ENCODE measurements at places on chromosomes 1 and 21. TPM values are rescaled to one million over a fixed set of nuclear protein-coding genes. Genes with fewer than 3 reads are reported as not detected.

DNA sequence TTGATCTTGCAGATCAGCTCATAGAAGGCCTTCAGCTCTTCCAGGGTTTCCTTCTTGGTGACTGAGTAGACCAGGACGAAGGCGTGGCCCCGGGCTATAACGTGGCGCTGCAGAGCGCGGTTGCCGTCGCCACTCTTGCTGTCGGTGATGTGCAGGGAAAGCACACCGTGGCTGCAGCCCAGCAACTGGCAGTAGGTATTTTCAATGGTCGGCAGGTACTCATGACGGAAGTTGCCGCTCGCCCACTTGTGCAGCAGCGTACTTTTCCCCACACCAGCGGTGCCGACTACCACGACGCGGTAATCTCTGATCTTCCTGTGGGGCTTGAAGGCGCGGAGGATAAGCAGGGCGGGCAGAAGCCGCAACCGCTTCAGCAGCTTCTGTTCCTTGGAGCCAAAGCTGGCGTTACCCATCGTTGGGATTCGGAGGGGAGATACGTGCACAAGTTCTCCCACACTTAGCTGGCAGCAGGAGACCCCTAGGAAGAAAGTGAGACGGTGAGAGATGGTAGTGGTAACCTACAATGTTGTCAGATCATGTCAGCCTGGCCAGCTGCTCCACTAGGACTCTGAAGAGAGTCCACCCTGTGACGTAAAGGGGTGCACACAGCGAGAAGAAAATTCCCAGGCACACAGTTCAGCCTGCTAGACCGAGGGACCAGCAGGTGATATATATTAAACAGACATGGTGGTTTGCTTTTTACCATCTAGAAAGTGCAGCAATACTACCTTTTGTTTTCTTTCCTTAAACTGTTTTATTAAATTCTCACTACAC lies 3.4 kb downstream of the DIRAS3 start:
- H3K36me3 ChIP-seq, result no peaks in the 10 kb centered on the region
- H3K27ac ChIP-seq, result no peak overlapping the region
- no peak overlapping the region for H3K4me3 ChIP-seq
- no peak for DNase-seq
- peaks cover 5% of the 10 kb centered on the region for H3K27me3 ChIP-seq
- peaks cover 4% of the 10 kb centered on the region for H3K4me1 ChIP-seq

- H3K4me3 ChIP-seq, result no peak overlapping the region
- no peaks in the 10 kb centered on the region for H3K36me3 ChIP-seq
- H3K27ac ChIP-seq, result no peak overlapping the region
- no peak for DNase-seq
- no peaks in the 10 kb centered on the region for H3K27me3 ChIP-seq
These were observed 177.7 kb downstream of the C1orf94 start for GRCh38 chr1:34354367-34354766.

HSPA6 gene
- 1.1 TPM for total RNA-seq

RGSL1 gene
- not detected for total RNA-seq

CELF3 gene
- 0.05 TPM for total RNA-seq

WLS gene
- 9.9 TPM for total RNA-seq

Data from thymus (tissue), 14 donors.